DMS 273 treated with DMSO at 0.1 percent for 48 hours (cell line): ENCODE measurements at places on chromosomes 1 and 21.

GRCh38 chr1:3491291-3492246, 37.1 kb downstream of the ARHGEF16 start:
- no peak for DNase-seq

- DNase-seq: no peak
Observed at GRCh38 chr1:173478094-173478674, 1.0 kb downstream of the PRDX6 start.

DNA sequence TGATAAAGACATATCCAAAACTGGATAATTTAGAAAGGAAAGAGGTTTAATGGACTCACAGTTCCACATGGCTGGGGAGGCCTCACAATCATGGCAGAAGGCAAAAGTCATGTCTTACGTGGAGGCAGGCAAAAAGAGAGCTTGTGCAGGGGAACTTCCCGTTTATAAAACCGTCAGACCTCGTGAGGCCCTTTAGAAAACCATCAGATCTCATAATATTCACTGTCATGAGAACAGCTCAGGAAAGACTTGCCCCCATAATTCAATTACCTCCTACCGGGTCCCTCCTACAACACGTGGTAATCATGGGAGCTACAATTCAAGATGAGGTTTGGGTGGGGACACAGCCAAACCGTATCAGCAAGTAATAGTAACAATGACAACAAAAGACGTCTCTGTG, 88.2 kb upstream of the SLC25A33 start:
- DNase-seq: no peak

DNA sequence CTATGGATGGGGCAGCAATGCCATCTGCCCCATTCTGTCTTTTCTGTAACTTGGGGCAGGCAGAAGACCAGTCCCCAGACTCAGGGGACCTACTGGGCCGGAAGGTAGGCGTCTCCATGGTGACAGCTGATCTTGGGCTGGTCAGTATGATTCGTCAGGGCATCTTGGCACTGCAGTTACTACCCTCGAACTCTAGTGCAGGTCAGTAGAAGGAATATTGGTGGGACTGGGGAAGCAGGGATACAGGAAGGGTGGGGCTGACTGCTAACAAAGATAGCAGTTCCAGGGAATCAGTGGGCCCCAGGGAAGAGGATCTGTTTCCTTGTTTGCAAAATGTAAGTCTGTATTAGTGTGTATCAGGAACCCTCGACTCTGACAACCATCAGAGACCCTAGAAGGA, 26.2 kb downstream of the SZT2 start:
- no peak for DNase-seq

DNA sequence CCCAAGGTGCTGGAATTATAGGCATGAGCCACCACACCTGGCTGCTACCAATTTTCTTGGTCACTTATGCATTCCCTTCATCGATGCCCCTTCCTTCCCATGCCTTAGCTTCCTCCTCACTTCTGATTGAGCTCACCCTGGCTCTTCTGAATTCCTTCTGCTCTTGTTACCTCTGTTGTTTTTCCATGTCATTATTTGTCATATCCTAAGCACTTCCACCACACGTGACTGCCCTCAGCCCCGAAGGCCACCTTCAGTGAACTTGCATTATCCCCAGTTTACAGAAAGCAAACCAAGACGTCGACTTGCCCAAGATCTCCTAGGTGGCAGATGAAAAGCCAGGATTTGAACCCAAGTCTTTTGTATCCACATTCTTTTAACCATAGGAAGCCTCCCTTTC, 30.7 kb downstream of the CA6 start:
- no peak for DNase-seq

DNA sequence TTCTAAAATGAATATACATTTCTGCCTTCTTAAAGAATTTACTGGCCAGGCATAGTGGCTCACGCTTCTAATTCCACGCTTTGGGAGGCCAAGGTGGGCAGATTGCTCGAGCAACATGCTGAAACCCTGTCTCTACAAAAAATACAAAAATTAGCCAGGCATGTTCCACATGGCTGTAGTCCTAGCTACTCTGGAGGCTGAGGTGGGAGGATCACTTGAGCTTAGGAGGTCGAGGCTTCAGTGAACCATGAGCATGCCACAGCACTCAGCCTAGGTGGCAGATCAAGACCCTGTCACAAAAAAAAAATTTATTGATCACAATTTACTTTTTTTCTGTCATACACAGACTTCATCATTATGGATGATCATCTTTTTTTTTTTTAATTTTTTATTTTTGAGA, 11.5 kb downstream of the CDC14A start:
- no peak for DNase-seq

- no peak for DNase-seq
Observed at GRCh38 chr1:66375125-66375524, 158.8 kb upstream of the SGIP1 start.

DNA sequence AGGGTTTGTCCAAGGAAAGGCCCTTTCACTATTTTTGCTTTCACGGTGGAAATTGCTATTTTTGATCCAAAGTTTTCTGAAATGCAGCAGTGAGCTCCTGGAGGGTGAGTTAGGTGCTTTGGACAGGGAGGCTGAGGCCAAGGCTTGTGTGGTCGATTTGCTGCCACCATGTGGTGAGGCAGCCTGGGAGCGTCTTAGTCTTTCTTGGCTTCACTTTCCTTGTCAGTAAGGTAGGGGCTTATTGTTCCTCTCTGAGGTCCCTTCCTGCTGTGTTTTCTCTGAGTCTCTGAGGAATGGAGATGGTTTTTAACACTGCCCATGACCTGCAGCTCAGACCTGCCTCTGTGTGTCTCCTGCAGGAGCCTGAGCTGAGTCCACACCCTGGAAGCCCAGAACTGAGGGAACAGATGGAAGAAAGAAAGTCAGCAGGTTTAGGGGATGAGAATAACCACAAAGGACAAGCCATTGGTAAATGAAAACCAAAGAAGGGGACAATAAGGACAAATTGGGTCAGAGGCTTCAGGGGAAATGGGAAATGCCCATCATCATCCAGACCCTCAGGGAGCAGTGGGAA, 20.1 kb upstream of the S100A10 start:
- DNase-seq: no peak

GRCh38 chr1:226061068-226061840, 1.3 kb upstream of the H3-3A start:
- DNase-seq: no peak

DNA sequence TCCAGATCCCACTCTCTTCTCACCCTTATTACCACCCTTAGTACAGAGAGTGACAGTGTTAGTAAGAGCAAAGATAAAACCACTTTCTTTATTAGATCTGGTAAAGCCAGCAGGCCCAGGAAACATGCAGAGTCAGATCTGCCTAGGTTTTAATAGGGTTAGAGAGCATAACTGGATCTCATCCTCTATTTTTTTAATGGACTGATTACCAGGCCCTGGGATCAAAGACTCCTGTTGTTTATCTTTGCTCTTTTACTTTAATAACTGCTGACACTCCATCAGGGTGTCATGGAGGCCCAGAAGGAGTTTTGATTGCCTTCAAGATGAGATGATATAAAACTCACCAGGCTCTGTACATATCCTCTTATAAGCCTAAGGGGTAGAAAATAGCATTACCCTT, 45.3 kb upstream of the RGS5 start:
- no peak for DNase-seq
